Stimulated activated CD4-positive, alpha-beta T cell treated with anti-CD3 and anti-CD28 coated beads, Interleukin-1b, Interleukin-23, amount 100 ng/mL, for 1 hour (primary cell): ENCODE measurements at places on chromosomes 4 and X.

DNA sequence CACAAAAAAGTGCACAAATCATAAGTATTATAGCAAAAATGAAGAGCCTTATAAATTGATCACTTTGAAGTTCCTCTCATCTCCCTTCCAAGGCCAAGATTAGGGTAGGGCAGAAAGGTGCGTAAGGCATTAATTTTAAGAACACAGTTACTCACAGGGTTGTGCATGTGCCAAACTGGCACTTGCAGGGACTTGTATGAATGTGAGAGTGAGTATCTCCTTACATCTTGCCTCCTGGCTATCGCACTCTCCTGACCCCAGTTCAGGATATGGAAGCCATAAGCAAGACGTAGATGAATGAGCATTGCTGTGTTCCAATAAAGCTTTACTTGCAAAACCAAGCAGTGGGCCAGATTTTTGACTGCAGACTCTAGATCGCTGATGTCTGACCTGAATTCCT, 510.1 kb upstream of the AADAT start:
- DNase-seq = no peak

- no peak for DNase-seq
Observed at GRCh38 chr4:176393306-176394013, 73.7 kb downstream of the SPCS3 start.

GRCh38 chrX:38379088-38379487, 26.7 kb downstream of the OTC start:
- no peak for DNase-seq

GRCh38 chr4:138426786-138427185, 184.6 kb upstream of the SLC7A11 start:
- DNase-seq = no peak

GRCh38 chr4:82489076-82489475, 58.7 kb downstream of the ENOPH1 start:
- DNase-seq = no peak

- no peak for DNase-seq
Observed at GRCh38 chrX:152103866-152104265, 34.5 kb downstream of the MAGEA10 start.

- no peak for DNase-seq
Observed at GRCh38 chrX:72716766-72717165, 2.7 kb upstream of the PHKA1 start.

DNA sequence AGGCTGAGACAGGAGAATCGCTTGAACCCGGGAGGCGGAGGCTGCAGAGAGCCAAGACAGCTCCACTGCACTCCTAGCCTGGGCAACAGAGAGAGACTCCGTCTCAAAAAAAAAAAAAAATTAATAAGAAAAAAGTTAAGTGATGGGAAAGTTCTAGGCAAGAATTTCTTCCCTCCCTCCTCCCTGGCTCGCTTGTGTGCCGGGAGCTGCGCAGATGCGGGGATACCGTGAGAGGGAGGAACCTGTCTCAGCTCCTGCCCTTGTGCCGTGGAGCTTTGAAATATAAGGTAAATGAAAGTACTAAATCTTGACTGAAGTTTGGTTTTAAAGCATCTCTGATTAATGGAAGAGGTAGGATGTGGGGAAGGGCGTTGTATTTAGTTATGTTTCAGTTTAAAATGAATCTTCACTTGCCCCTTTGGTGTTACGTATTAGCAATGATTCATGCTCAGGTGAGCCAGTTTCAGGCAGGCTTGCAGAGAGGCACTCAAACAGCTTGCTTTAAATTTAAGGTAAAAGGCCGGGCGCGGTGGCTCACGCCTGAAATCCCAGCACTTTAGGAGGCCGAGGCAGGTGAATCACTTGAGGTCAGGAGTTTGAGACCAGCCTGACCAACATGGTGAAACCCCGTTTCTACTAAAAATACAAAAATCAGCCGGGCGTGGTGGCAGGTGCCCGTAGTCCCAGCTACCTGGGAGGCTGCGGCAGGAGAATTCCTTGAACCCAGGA, 1.4 kb upstream of the UFSP2 start:
- DNase-seq = no peak

DNA sequence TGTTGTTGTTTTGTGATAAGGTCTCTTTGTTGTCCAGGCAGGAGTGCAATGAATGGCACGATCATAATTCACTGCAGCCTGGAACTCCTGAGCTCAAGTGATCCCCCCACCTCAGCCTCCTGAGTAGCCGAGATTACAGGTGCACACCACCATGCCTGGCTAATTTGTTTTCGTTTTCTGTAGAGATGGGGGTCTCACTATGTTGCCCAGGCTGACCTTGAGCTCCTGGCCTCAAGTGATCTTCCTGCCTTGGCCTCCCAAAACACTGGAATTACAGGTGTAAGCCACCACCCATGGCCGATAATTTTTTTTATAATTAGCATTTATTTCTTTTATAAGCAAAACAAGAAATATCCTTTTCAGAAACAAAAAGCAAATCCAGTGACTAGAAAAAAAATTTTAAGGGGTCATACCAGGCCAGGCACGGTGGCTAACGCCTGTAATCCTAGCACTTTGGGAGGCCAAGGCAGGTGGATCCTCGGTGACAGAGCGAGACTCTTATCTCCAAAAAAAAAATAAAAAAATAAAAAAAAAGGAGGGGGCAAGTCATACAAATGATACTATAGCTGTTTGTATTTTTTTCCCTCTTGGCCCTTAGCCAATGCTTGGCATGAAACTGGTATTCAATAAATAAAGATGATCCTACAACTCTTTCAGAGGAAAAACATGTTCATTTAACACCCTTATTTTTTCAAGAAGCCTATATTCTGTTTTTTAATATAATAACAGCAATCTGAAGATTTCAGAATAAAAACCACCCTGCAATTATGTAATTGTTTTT, 3.4 kb downstream of the PLAC8 start:
- no peak for DNase-seq

- no peak for DNase-seq
Observed at GRCh38 chr4:3532751-3533422, 665 bp upstream of the LRPAP1 start.

GRCh38 chr4:42392436-42392835, 4.9 kb upstream of the SHISA3 start:
- DNase-seq = no peak

- DNase-seq = no peak
Observed at GRCh38 chrX:10633722-10634121, 13.3 kb upstream of the MID1 start.

GRCh38 chrX:69319376-69319775, 154.1 kb upstream of the PJA1 start:
- no peak for DNase-seq

- no peak for DNase-seq
Observed at GRCh38 chr4:16000708-16001483, 37.9 kb upstream of the FGFBP2 start.

GRCh38 chrX:41090568-41091238, 5.5 kb downstream of the USP9X start:
- no peak for DNase-seq

DNA sequence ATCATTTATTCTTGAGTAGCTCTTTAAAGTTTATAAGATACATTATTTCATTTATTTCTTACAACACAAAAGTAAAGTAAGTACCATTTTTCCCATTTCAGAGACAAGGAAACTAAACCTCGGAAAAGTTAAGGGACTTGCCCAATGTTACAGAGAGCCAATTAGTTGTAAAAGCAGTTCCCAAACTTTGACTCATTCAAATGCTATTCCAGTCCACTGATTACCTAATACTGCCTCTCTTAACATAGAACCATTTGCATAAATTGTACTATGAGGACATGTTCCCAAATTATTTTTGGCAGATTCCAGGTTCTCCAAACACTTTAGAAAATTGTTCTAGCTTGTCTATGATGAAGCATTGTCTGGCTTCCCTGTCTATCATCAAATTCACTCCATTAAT, 45.6 kb upstream of the GRIA3 start:
- no peak for DNase-seq

- no peak for DNase-seq
Observed at GRCh38 chrX:1885116-1885515, 270.3 kb downstream of the ASMT start.

- no peak for DNase-seq
Observed at GRCh38 chrX:45756557-45756956, 555.9 kb upstream of the DIPK2B start.

- DNase-seq = no peak
Observed at GRCh38 chr4:17769406-17770174, 11.8 kb downstream of the FAM184B start.

- no peak for DNase-seq
Observed at GRCh38 chr4:91984466-91984865, 319.3 kb upstream of the GRID2 start.

GRCh38 chr4:78781924-78782323, 5.8 kb downstream of the BMP2K start:
- no peak for DNase-seq

DNA sequence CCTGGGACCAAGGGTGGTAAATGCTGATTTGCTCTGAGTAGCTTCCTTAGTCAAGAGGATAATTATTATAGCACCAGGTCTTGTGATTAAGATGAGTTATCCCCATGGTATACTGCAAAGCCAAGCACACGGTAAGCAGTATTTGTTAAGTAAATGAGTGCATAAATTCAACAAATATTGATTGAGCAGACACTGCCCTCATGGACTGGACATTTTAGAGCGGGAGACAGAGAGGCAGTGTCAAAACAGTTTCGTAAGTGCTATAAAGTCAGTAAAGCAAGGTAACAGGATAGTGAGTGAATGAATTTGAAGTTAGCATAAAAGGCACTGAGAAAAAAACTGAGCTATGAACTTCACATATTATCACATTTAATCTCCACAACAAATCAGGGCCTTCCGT, 13.9 kb downstream of the PHF8 start:
- no peak for DNase-seq

- DNase-seq = no peak
Observed at GRCh38 chrX:18810416-18810815, 103.0 kb downstream of the PPEF1 start.

DNA sequence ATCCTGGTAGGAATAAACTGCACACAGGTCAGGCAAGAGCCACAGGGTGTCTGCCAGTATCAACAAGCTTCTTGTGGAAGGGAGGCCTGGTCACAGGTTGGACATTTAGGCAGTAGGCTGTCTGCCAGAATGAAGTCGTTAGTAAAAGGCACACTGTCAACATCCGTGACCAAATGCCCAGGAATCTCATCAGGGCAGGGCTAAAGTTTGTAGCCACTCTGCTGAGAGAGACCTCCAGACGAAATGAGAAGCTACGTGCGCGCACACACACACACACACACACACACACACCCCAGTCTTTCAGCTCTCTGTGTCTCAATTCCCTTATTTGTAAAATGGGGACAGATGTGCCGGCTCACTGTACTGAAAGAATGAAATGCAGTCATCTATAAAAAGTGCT, 408.7 kb upstream of the ZFP42 start:
- DNase-seq = no peak
